NCI-H2171 (cell line): ENCODE measurements at places on chromosomes 2 and 18.

DNA sequence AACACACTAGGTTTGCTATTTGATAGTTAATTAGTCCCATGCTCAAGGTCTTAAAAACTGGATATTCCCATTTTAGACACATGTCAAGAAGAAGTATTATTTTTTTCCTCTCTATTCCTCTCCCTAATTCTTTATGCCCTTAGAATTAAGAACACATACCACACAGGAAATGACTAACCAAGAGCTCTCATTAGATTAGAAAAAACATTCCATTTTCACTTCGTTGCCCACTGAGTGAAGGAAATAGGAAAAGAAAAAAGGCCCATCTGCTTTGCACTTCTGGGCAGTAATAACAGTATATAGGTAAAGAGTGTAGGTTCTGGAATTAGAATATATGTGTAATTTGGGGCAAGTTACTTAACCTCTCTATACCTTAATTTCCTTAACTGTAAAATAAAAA is 26.9 kb downstream of the ACADL start:
- no peak for DNase-seq

- DNase-seq, result no peak
These were observed 156.8 kb downstream of the ANTXR1 start for GRCh38 chr2:69169655-69170389.

DNA sequence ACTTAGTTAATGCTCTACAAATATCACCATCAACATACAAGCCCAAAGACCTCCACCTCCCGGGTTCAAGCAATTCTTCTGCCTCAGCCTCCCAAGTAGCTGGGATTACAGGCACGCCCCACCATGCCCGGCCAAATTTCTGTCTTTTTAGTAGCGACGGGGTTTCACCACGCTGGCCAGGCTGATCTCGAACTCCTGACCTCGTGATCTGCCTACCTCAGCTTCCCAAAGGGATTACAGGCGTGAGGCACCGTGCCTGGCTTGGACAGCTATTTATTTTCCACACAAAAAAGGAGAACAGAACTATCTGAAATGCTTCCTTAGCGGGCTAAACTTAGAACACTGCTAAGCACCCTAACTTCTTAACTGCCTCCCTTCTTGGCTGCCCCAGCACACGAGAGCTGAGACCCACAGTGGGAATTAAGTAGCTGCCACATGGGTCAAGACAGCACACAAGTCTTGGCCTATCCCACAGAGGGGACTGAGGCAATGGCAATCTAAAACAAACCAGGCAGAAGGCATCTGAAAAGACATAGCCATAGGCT is 24.8 kb downstream of the CYTIP start:
- no peak for DNase-seq

DNA sequence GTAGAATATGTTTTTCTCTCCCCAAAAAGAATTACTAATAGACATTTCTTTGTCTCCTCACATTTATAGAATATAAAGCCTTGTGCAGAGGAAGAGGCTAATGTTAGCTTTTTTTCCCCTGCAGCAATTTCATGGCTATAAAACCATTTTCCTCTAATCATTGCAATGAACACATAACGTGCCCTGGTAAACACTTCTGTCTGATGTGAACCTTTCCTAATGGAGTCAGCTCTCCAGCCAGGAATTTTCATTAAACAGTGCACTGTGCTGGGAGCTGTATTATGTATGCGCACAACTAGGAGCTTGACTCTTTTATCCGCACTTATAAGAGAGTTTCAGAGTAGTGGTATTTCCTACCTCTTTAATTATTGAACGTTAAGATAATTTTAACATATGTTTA is 63.9 kb upstream of the SPATS2L start:
- DNase-seq, result no peak

- DNase-seq, result no peak
These were observed 459.3 kb upstream of the TRIB2 start for GRCh38 chr2:12257476-12257875.

GRCh38 chr2:60964651-60965498 is 52.6 kb upstream of the PEX13 start:
- no peak for DNase-seq

GRCh38 chr2:61439241-61440002 is 31.5 kb downstream of the USP34 start:
- DNase-seq, result no peak

DNA sequence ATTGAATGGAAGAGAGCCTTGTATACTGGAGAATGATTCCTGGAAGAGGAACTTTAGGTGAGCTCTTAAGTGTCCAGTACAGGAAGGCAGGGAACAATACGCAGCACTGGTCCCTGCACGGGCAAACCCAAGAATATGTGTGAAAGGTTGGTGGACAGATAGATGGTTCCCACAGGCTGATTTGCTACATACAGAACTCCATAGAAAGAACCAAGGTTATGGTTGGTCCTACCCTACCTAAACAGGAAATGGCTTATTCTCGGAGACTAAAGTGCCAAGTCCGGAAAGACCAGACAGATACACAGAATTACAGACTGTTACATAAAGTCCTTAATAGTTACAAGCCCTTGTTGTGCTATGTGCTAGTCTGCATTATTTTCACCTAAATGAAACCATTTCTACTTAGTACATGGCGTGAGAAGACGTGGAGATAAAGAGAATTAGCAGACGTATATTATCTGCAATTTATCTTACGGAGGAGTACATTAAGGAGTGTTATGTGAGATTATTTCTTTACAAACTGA is 1.2 kb downstream of the REV1 start:
- DNase-seq, result no peak

GRCh38 chr2:86393521-86394491 is 47.4 kb upstream of the KDM3A start:
- DNase-seq, result no peak

DNA sequence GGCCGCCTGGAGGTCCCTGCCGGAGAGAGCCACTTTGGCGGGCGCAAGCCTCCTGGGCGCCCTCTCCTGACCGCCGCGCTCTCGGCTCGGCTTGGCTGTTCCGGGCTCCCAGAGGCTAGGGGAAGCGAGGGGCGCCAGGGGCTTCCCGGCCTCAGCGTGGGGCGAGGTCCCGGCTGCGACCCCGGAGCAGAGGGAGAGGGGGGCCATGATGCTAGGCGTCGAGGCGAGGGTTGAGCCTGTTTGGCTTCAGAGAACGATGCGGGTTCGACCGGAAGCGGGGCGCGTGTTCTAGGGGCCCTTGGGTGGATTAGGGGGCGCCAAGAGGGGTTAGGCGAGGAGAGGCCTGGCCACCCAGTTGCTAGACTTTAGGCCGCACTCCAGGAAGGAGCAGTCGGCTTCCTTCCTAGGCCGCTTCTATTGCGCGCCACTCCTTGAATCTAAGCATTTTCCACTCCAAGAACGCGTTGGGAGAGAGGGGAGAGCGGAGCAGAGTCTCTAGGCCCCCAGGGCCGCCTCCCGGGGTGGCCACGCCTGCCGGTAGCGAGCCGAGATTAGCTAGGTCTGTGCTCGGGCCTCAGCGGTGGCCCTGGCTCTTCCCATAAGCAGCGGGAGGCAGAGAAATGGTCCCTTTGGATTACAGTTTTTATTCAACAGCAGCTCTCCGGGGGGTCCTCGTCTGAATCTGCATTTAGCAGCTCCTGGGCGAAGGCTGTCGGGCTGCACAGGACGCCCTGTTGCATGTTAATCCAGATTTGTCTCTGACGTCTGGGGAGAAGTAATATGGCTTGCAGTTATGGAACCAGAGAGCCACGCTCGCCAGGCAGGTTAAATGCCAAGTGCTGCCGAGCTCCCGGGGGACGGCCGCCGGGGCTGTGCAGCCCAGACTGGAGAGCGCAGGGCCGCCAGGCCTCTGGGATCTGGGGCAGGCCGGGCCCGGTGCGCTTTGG is 11.3 kb downstream of the MEIS1 start:
- DNase-seq, result no peak

- DNase-seq, result no peak
These were observed 87.7 kb downstream of the TMEM18 start for GRCh38 chr2:589281-590130.
